NCI-H1694 treated with DMSO at 0.1 percent for 48 hours (cell line): ENCODE measurements at places on chromosomes 3 and 15.

DNA sequence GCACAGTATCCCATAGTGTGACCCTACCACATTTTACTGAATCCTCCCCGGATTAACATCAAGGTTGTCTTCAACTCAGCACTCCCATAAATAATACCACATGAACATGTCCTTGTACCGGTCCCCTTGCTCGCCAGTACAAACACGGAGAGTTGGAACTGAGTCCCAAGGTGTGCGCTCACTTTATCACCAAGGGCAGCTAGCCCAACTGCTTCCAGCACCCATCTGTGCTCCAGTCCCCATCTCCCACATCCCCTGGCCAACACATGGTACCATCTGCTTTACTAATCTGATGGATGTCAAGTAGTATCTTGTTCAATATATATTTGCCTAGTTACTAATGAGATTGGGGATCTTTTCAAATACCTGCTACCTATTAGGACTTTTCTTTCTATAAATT lies 64.7 kb downstream of the ISG20 start:
- peak; percentile 52 for DNase-seq

GRCh38 chr3:8891303-8891702 lies 72.0 kb downstream of the RAD18 start:
- DNase-seq: no peak

DNA sequence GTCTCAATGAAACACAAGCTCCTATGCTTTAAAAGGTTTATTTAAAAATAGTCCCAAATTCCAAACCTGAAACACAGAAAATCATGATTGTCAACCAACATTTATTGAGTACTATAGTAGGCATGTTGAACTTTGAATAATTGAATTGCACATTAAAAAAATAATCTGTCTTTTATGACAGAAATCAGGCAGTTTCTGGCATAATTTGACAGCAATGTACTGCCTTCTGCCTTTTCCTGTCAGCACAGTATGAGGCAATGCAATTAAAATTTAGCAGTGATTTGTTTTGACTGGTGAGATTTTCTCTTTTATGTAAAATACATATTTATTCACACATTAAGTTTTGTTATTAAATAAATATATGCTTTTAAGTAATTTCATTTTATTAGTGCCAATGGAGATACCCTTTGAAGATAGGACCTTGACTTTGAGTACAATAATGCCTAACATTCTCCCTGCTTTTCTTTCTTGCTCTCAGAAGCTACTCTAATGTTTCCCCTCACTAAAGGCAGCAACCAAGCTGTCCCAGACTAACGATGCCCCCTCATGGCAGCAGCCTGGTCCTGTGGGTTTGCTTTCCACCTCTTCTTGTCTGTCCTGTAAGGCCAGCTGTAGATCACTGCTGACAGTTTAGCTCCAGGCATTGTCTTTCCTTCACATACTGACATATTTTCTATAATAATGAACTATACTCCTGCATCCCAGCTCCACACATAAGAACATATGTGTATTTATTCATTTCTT lies 346.7 kb downstream of the IL20RB start:
- DNase-seq: no peak

DNA sequence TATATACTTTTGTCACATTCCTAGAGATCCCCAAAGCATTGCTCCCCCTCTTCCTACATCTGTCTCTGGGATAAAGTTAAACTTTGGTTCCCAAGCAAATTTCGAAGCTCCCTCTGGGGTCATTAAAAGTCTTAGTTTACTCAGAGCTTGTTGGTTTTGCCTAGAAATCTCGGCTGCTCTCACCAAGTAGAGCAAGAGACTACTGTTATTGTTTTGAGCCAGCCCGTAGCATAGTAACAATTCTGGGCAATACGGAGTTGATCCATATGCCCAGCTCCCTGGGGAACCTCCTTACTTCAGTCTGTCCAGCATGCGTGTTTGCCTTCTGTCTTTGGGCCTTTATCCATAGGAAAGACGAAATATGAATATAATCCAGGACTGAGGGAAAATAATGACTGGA lies 10.0 kb upstream of the P3H2 start:
- DNase-seq: no peak
